ENCODE measurements at places on chromosomes 4 and X.

- DNase-seq: no peak
These were observed 466.1 kb upstream of the GRID2 start for GRCh38 chr4:91837608-91838029.

GRCh38 chr4:98586962-98587354 is 71.5 kb downstream of the TSPAN5 start:
- DNase-seq: no peak

DNA sequence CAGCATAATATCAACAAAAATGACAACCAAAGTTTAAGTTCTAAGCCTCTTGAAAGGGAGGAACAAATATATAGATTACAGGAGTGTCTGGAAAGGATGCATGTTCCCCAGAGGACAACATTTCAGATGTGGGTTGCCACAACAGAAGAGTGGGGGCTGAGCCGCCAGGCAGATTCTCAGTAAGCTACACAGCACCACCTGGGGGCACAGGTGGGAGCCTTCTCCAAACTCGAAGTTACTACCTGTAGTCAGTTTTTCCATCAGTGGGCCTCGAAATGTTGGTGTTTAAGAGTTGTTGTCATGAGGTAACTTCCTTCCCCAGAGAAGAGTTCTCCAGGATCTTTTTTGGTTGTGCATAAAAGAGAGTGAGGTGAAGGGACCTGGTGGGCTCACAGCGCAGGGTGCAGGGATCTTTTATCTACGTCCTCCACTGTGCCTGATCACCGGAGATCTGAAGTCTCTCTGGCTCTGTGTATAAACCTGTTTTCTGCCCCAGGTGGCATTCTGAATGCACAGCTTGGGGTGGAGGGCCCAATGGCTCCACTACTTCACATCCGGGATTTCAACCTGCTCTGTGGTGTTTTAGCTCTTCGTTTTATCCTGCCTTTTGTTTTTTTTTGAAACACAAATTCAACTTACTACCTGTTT is 58.4 kb upstream of the STS start:
- peak; percentile 36 for DNase-seq

- no peak for DNase-seq
These were observed 38.6 kb downstream of the TRPC5OS start for GRCh38 chrX:111914398-111915090.

- no peak for DNase-seq
These were observed 100.2 kb upstream of the JADE1 start for GRCh38 chr4:128709268-128709667.

- no peak for DNase-seq
These were observed 447.8 kb downstream of the FAT4 start for GRCh38 chr4:125762537-125762936.

GRCh38 chr4:62193761-62194160 is 993.6 kb downstream of the ADGRL3 start:
- no peak for DNase-seq

- no peak for DNase-seq
These were observed 9.7 kb downstream of the SMIM10 start for GRCh38 chrX:135000516-135000915.

DNA sequence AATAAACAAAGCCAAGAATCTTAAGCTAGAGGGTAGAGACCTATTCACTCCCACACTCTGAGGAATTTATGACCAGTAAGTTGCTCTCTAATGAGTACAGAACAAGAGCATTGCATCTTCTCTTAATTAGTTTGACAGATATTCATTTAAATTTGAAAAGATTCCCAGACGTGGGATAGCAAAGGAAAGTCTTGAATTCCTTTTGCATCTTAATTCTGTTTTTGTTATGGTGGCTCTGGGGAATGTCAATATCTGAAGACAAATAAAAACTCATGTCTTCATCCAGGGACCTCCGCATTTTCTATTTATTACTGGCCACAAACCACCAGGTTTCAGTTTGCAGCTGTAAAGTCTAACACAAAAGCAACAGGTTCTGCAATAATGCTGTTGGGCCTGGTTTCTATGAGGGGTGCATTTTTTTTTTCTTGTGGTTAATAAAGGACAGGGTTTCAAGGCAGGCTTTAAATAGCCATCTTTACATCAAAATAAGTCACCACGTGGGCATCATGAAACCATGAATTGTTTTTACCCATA is 172.3 kb downstream of the SHROOM3 start:
- no peak for DNase-seq

DNA sequence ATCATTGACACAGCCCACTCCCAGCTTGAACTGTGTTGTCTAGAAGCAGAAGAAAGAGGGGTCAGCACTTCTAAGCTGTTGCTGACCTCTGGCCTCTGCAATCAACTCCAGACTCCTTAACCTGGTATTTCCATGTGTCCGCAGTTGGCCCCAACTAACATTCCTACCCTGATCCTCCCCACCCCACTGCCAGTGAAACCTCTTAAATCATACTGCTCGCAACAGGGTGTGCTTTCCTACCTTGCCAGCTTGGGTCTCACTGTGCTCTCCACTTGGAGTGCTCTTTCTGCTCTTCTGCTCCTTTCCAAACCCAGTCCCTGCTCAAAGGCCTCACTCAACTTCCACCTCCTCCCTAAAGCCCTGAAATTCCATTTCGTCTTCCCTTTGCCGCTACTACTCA is 52.3 kb upstream of the RPS6KA3 start:
- DNase-seq: no peak

DNA sequence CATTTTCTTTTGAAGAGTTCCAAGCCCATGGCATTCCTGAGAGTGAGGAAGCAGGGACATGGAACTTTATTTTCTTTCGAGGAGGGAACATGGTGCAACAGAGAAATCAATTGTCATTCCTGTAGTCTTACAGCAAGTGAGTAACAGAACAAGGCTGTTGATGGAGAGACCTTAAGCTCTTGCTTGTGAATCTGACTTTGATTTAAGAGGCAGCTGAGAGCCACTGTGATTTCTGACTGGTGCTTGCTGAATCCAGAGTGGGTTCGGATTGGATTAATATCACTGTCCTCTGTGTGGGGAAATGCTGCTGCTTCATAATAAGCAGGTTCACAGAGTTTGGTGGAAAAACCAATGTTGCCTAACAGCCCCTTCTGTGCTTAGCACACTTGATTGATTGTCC is 4.7 kb upstream of the ATP1B4 start:
- DNase-seq: no peak

DNA sequence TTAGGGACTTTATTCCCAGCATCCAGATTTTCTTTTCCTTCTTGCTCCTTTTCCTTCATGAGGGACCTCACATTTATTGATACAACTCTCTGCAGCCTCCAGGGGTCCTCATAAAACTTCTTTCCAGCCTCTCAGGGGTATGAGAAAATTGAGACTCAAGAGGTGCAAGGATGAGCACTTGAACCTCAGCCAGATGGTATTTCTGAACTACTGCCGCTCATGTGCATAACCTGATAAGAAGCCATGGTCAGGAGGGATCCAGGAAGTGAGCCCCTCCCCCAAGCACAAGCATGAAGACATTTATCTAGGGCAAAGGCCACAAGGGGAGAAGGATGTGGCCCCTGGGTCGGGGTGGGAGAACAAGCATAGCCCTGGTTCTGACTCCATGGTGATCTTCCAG is 73.3 kb downstream of the TSPAN7 start:
- DNase-seq: no peak

GRCh38 chr4:23923141-23923540 is 33.3 kb upstream of the PPARGC1A start:
- DNase-seq: no peak

GRCh38 chr4:174526731-174527130 is 4.4 kb upstream of the HPGD start:
- DNase-seq: no peak

DNA sequence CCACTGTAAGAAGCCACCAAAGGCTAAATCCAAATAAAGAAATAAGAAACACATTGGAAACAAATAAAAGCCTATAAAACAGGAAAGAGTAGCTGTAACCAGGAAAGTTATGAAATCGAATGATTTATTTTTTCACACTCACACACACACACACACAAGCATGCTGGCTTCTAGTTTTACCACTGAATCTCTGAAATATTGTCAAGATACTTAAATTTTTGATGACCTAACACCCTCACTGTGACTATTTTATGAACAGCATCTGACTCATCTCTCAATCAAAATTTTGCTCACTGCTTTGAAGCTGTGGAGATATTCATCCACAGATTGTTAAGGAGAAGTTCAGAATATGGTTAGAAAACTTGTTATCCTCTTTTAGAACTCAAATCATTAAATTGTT is 13.9 kb upstream of the GABRB1 start:
- DNase-seq: no peak

GRCh38 chr4:2045518-2045951 is 13.6 kb upstream of the NAT8L start:
- no peak for DNase-seq

- no peak for DNase-seq
These were observed 63.3 kb downstream of the ZNF182 start for GRCh38 chrX:47940448-47940847.

DNA sequence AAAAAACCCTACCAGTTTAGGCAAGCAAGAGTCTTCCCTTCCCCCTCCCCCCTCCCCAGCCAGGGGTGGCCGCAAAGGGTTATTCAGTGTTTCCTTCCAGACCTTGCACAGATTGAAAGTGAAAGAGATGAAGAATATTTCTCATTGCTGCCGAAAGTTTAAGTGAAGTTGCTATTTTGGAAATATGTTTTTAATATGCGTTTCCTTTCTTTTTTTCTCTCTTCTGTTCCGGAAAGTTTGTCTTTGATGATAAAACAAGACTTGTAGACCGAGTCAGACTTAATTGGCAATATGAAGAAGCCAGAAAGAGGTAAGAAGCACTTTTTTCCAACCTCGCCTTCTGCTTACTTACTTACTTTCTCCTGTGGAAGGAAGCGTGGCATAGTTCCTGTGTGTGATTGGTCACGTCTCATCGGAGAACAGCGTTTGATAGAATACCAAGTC is 58.5 kb upstream of the CLCN4 start:
- DNase-seq: peak; percentile 69

DNA sequence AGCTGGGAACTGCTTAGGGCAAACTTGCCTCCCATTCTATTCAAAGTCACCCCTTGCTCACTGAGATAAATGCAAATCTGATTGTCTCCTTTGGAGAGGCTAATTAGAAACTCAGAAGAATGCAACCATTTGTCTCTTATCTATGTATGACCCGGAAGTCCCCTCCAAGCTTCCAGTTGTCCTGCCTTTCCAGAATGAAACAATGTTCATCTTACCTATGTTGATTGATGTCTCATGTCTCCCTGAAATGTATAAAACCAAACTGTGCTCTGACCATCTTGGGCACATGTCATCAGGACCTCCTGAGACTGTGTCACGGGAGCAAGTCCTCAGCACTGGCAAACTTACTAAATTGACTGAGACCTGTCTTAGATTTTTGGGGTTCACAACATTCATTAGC is 37.1 kb upstream of the TMPRSS11E start:
- DNase-seq: no peak

DNA sequence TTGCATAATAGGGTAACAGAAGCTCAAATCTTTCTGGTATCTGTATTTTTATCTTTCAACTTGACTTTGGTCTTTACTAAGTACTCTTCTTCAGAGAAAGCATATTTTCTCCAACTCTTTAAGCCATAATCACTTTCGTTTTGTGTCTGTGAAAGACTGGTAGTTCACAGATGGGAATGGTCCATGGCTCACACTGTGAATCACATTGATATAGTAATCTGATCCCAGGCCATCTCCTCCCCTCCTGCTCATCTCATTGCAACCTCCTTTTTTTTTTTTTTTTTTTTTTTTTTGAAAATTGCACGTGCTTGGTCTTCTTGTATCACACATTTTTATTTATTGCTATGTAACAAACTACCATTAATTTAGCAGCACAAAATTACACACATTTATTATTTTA is 694.5 kb upstream of the SLIT2 start:
- DNase-seq: no peak

- DNase-seq: peak; percentile 26
These were observed 75.1 kb downstream of the PRKX start for GRCh38 chrX:3638280-3638873.

DNA sequence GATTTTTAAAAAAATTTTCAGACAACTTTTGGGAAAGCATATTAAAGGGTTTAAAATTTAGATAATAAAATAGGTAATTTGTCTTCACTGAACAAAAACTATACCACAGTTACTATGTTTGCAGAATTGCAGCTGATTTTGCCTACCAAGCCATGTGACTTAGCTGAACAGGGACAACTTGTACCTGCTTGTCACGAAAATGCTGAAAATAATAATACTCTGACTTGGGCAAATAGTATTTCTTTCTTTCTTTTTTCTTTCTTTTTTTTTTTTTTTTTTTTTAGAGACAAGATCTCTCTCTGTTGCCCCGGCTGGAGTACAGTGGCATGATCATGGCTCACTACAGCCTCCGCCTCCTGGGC is 225.2 kb upstream of the PPP1R2C start:
- DNase-seq: no peak

DNA sequence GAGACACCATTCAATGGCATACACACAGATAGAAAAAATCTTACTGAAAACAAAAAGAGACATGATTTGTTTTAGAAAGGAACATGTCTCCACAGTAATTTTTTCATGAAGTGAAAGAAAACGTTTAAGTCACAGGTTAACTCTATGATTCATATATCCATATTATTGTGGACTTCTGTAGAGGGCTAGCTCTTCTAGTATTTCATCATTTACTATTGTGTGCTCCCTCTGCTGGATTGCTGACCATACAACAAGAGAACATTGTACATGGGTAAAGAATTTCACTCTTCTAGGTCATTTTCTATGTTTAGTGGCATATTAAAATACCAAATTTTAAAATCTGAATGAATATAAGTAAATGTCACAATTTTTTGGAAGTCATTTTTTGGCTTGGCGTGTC is 91.8 kb upstream of the POU3F4 start:
- DNase-seq: no peak

- no peak for DNase-seq
These were observed 177.1 kb downstream of the RBMX2 start for GRCh38 chrX:130578906-130579305.

DNA sequence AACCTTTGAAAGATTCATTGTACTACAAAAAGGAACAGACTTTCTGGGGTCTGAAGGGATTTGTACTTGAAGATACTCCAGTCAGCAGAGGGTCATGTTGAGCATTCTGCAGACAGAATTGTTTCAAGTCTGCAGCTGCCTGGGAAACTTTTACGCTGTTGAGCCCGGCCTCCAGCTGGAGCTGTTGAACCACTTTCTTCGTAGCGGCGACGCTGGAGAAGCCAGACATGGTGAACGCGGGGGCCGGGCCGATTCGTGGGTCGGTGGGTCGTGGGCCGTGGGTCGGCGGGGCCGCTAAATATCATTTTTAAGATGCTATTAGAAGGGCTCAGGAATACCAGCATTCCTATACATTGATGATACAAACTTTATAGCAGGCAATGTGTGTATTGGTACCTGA is 12.0 kb upstream of the RTL9 start:
- no peak for DNase-seq

DNA sequence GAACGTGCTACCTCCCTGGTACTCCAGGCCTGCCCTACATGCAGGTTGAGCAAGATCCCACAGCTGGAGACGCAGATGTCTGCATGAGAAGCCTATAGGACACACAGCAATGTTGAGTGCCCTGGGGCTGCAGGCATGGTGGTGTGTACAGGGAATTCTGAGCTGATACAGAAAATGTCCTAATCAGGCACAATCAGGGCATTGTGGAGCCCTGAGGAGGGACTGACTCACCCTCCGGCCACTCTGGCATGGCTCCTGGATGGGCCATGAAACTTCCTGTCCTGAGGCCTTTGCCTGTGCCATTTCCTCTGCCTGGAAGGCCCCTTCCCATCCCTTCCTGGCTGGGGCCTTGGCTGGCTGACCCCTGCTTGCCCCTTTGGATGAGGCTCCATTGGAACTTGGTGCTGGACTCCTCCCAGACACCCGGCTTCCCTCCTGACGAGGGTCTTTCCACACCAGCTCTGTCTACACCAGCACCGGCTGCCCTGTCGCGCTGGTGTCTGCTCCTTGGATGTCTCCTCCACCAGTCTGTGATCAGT is 16.7 kb upstream of the AFAP1 start:
- DNase-seq: no peak
